ENCODE measurements at places on chromosomes 7 and 10.
A peak's percentile ranks its signal among the peaks of the same experiment; 100 is the strongest.

GRCh38 chr7:43583424-43584194 is 701 bp downstream of the STK17A start:
- DNase-seq: peak; percentile 84

DNA sequence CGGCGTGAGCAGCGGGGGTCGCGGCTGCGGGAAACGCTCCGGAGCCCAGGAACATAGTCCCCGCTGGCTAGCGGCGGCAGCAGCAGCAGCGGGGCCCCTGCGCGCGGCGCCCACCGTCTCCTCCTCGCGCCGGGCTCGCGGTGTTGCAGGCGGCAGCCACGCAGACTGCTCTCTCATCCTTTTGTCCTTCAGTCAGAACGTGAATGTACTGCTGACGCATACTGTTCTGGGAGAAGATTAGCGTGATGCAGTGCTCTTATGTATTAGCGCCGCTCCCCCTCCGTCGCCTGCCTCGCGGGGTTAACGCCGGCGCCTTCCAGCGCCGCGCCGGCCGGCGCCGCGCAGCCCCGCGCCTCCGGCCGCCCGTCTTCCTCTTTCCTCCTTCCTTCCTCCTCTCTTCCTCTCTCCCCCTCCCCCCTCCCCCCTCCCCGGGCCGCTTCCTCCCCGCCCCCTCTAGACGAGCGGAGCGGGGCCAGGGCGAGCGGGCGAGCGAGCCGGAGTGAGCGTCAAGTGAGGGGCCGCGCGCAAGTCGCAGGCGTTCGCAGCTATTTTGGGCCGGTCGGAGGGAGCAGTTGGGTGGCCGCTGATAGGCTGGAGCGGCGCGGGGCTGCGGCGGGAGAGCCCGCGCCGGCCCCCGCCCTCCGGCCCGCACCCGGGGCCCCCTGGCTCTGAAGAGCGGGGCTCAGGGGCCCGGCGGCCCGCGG is 816 bp upstream of the LRRC4 start:
- DNase-seq: peak; percentile 92

DNA sequence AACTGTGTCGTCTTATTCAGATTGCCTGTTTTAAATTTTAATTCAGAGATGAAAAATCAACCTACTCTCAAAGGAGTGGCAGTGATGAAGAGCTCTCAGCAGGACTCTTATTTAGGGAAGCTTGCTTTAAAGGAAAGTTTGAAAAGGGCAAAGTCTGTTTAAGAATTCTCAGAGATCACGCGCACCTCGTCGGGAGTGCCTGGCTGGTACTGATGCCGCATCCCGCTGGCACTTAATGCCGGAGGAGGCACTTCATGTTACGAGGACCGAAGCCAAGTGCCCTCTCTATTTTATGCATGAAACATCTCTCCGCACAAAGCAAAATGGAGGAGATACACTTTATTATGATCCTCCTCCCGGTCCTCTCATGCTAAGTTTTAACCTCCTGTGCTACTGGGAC is 71.1 kb upstream of the INSYN2A start:
- no peak for DNase-seq

DNA sequence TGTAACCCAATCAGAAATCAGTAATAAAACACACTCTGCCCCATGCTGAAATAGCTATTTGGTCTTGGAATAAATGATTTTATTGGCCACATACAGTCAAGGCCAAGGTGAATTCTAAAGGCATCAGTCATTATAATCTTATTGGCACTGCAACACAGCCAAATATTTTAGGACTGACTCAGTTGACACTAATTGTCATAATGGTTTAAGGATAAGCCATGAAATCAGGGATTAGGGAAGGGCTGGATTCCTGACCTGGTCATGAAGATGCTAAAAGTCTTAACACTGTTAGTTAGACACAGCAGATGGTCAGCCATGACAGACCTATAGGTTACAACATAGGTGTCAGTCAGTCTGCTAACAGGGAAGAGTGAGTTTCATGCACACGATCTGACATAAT is 330.3 kb upstream of the NPSR1 start:
- DNase-seq: no peak

- no peak for DNase-seq
These were observed 2.5 kb upstream of the LFNG start for GRCh38 chr7:2517026-2517425.

- DNase-seq: no peak
These were observed 215.8 kb downstream of the PTPRN2 start for GRCh38 chr7:158371856-158372255.

DNA sequence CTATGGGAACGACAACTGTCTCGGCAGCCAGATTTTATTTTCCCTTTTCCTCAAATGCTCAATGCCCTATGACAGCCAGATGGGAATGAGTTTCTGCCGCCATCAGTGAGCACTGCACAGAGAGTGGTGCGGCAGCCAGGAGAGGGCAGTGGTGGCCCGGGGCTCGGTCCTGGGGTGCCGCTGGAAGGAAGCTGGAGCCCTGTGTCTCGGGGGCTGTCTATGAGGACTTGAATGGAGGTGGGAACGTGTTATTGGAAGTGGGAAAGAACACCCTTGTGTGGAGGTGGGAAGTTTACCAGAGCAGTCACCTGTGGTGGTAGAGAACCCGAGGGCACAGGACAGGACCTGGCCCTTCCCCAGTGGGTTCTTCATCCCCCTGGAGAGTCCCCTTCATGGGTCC is 35.8 kb downstream of the JAKMIP3 start:
- peak; percentile 45 for DNase-seq

DNA sequence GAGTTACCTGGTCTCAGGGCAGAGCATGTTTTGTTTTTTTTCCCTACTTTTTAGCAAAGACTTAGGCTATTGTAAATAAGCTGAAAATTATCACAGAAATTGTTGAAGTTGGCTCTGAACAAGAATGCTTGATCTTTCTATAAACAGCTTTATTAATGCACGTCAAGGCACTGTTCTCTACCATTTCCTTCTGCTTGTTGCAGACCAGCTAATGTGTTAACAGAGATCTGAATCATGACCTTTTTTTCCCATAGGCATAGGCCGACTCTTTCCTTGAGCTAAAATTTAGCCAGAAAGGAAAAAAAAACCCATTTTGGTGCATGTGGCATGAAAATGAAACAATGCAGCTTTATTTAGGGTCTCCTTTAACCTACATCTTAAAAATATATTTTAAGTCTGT is 248.5 kb downstream of the SDK1 start:
- DNase-seq: no peak

DNA sequence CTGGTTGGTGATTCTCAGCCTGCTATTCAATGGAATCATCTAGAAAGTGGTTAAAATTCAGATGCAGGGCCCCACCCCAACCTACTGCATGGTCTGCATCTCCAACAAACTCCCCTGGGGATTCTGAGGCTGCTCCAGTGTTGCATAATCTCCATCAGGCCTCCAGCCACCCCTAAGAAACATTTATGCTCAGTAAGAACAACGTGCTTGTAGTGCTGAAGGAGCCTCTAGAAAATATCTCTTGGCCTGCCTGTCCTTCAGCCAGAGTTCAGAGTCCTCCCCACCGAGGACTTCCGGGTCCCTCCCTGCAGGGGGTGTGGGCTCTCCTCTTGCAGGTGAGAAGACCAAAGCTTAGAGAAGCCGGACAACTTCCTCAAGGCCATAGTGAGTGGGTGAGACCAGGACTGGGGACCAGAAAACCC is 159.8 kb downstream of the SH3PXD2A start:
- DNase-seq: peak; percentile 57

- no peak for DNase-seq
These were observed 164.3 kb downstream of the BAMBI start for GRCh38 chr10:28841625-28842024.

GRCh38 chr10:111784946-111785465 is 398.6 kb downstream of the GPAM start:
- DNase-seq: no peak

GRCh38 chr10:17196045-17196444 is 5.4 kb downstream of the TRDMT1 start:
- DNase-seq: no peak

GRCh38 chr7:10476642-10477041 is 497.0 kb upstream of the PHF14 start:
- DNase-seq: no peak

- DNase-seq: no peak
These were observed 181.4 kb upstream of the TNS3 start for GRCh38 chr7:47763063-47763974.

DNA sequence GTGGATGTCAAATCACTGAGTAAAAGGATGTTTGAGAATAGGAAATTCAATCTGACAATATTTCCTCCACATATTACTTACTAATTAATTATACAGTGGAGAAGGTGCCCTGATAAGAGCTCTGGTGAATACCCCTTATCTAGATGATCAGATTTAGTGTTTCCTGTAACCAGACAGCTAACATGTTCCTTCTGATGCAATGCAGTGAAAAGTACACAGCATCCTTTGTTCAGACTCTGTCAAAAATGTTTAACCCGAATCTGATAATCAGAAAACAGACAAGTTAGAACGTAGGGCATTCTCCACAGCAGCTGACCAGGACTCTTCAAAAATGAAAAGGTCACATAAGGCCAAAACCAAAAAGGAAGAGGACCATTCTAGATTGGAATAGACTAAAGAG is 46.2 kb downstream of the WDR11 start:
- DNase-seq: no peak

DNA sequence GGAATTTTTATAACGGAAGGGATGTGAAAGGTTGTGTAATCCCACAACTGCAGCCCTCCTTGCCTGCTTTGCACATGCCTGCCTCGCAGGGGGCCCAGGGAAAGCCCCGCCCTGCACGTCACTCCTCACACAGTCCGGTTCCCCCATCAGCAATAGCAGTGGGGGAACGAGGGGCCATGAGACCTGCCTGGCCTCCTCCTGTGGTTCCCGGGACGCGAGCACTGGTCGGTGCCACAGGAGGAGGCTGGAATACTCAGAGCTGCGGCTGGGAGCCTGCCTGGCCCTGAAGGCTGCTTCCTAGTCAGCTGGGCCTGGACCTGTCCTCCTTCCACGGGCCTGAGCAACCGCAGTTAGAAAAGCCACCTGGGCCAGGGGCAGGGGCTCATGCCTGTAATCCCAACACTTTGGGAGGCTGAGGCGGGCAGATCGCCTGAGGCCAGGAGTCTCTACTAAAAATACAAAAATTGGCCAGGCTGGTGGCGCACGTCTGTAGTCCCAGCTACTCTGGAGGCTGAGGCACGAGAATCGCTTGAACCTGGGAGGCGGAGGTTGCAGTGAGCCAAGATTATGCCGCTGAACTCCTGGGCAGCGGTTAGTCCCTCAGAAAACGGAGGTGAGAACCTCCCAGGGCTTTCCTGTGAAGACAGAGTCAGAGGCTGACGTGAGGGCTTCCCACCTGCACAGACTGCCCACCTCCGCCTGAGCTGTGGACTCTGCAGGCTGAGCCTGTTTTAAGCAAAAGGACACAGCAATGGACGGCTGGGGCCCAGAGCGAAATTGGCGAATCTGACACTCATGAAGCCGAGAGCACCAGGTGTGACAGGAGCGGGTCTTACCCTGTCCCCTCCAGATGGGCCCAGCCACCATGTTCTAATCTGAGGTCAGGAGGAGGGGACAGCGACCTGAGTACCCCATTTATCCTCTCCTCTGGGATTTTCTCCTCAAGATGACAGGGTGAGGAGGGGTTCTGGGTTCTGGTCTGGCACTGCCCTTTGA is 52.9 kb downstream of the VIPR2 start:
- no peak for DNase-seq

- DNase-seq: no peak
These were observed 31.2 kb downstream of the GSTO2 start for GRCh38 chr10:104300002-104300735.

DNA sequence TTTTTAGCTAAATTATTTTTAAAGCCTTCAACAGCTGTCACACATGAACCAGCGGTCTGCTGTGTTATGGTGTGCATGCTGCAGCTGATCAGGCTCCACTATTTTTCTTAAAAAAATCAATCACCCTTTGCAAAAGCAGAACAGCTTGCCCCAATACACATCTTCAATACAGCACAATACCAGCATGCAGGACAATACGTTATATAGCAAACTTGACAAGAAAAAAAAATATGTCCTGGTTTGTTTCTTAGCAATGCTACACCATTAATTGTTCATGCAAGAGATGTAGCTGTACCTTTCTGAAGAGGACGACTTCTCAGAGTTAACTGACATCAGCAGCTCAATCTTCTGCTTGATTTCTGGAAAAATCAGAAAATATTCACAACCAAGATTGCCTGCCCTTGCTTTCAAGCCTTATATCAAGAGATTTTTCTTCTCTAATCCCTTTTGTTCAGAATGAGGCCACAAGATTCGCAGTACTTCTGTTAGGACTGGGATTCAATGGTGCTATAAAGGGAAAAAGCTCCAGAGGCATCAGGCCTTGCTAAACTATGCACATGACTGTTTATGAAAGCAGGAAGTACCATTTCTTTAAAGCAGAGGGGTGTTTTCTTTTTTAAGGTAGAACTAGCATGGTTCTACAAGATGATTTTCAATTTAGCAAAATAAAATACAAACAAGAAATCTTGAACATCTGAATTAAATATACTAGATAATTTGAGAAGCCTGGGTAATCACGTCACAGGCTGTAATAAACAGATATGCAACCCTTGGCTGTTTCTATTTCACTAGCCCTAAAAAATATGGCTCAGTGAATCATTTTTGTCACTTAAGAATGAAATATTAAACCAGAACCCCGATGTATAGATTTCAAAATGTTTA is 120.0 kb downstream of the SRPK2 start:
- peak; percentile 61 for DNase-seq

DNA sequence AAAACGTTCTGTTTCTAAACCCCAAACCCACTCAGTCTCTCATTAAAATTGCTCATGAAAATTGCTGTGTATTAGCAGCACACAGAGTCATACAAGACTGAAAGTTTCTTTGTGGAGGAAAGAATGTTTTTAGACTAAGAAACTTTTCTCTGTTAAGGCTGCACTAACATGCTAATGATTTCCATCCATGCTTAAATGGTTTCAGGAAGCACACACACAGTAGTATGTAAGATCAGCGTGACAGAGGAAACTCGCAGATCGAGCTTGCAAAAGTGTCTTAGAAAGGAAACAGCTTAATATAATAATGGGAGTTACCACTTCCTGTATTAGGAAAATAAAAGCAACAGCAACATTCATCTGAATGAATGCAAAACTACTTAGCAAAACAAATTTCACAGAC is 112.7 kb downstream of the ICA1 start:
- DNase-seq: no peak

DNA sequence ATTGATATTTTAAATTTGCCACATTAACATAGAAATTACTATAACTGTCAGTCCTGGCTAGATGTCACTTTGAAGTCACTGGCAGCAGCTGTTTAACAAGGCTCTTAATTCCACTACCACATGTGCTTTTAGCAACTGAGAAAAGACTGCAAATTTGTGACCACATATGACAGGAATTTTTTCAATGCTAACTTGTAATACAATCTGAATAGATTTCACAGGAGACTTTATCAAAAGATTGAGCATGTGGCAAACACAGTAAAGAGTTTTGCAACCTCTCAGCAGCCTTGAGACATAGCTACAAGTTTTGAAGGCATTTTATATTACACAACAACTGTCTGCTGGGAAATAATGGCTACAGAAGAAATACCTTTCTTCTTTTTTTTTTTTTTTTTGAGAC is 73.0 kb downstream of the MICU1 start:
- DNase-seq: no peak

- no peak for DNase-seq
These were observed 57.0 kb downstream of the CHST3 start for GRCh38 chr10:72020914-72021809.

GRCh38 chr7:73526896-73527821 is 5.1 kb upstream of the BAZ1B start:
- peak; percentile 48 for DNase-seq

- no peak for DNase-seq
These were observed 23.1 kb downstream of the GNG11 start for GRCh38 chr7:93944673-93945072.

Measured in Karpas-422 (cell line).